ENCODE measurements at places on chromosomes 12 and 14.

GRCh38 chr12:28486521-28486920, 296.3 kb downstream of the CCDC91 start:
- no peak for DNase-seq

- DNase-seq: peak; percentile 11
Observed at GRCh38 chr14:104446611-104447010, 133.0 kb upstream of the C14orf180 start.

DNA sequence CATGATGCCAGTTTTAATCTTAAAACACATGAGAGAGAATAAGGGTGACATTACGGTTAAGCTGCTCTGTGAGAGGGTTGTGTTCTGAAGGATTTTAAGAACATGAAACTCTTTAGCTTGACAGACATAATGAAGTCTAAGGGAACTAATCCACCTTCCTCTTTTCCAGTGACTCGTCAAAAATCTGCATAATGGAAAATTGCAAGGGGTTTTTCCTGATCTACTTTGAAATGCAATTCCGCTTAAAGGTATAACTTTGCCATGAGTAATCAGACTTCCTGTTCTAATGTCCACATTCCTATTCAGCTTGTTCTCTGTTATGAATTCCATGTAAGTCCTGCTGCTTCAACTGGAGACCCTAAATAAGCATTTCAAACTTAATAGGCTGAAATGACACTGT, at the start of gene ZNF705A:
ZNF705A (plus strand) TSS at position 171 of the 400 bp plus-strand sequence. CDS start 15,611 bp downstream, outside the sequence.
- DNase-seq: no peak

GRCh38 chr14:49221316-49221715, 364.9 kb downstream of the RPS29 start:
- DNase-seq: no peak

GRCh38 chr12:52699373-52699772, 4.0 kb downstream of the KRT77 start:
- DNase-seq: no peak
